ENCODE measurements at places on chromosomes 6 and 20.

- peak; percentile 58 for DNase-seq
Measured at GRCh38 chr6:81929828-81930227, 177.3 kb upstream of the TENT5A start.

DNA sequence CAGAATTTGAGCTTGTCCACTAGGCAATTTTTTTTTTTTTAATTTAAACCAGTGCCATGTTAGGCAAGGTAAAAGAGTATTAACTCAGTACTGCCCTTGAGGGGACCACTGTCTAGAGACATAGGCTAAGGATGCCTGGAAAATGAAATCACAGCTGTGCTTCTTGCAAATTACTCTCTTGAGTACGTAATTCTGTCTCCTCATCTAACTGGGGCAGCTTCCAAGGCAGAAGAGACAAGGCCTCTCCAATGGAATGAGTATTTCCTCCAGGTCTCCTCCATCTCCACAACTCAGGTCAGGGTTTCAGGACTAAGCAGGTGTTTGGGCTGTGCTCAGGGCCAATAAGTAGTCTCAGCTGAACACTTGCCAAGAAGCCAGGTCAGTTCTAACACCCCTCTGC is 33.8 kb upstream of the MRPS10 start:
- no peak for DNase-seq

GRCh38 chr20:17638835-17639407 is 43.1 kb downstream of the RRBP1 start:
- DNase-seq = no peak

GRCh38 chr20:47412083-47412482 is 55.6 kb upstream of the ZMYND8 start:
- DNase-seq = no peak

- DNase-seq = no peak
Measured at GRCh38 chr20:19451231-19451922, 238.9 kb downstream of the SLC24A3 start.

DNA sequence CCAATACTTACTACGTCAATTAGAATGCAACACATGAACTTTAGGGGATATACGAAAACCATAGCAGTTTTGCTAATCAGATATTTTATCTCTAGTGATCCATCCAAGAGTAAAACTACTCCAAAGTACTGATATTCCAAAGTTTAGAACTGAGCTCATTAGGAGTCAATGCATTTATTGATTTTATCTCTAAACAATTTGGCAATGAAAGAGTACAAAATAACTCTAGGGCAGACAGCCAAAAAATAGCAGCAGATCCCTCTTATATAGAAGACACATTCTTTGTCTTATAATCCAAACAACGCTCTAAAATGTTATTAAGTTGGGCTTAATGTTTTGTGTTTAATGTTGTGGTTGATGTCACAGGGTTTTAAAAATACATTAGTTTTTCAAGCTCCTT is 923.9 kb upstream of the MAN1A1 start:
- no peak for DNase-seq

DNA sequence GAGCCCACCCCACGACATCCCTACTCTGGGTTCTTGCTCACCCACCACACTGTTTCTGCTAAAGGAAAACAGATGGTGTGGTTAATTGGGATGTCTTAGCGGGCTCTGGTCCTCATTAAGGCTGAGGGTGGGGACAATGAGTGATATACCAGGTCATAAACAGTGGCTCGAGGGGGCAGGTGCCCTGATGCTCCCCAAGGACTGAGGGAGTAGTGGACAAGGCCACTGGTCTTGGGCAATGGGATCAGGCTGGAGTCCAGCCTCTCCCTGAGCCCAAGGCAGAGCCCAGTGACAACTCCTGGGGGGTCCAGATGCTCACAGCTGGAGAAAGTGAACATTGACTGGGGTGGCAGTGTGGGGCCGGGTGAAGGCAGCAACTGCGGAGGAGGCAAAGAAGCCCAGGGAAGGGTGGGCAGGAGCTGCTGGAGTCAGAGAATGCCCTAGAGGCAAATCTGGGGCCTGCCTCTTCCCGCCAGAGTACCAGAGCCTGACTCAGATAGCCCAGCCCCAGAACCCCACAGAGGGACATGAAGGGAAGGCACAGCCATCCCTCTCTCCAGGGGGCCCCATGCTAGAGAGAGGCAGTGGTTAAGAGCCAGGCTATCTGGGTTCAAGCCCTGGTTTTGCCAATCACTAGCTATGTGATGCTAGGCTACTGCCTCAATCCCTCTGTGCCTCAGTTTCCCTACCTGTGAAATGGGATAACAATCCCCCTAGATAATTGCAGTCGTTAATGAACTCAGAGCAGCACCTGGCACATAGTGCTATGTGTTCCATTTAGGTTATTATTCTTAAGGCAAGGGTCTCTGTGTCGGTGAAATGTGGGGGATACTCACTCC is 72.3 kb downstream of the MRPL14 start:
- DNase-seq = no peak

DNA sequence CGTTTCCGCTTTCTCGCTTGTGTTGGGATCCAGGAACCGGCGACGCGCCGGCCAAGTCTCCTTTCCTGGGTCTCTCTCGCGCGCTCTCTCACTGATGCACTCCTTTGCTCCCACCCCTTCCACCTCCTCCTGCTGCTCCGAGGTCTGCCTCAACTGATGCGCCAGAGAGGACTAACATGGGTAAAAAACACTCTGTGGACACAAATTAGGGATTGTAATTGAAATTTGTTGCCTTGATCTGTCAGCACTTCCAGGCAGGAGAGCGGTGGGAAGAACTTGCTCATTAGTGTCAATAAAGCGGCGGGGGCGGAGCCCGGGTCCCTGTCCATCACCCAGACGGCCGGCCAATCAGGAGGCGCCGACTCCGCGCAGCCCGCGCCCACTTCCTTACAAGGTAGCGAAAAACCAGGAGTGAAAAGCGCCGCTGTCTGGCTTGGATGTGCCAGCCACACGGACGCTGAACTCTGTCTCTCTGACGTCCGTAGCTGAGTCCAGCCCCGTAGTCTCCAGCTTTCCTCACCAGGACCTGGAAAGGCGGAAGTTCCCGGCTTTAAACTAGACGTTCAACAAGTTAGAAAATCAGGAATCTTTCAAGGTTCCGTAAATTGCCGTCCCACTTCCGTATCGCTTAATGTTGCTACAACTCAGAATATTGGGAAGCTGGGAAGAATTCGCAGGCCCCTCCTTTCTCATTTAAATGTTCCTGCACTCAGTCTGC is at the start of gene TBX18:
TSS of gene TBX18 (minus strand) at position 267 of the 718 bp plus-strand sequence. CDS start 417 bp downstream, outside the sequence.
- no peak for DNase-seq

All from G401 (cell line).